Astrocyte (in vitro differentiated cells and primary cell): ENCODE measurements at places on chromosomes 5 and 9. TPM values are rescaled to one million over a fixed set of nuclear protein-coding genes. Genes with fewer than 3 reads are reported as not detected.

The ANKDD1B gene
- total RNA-seq: 0.41 and 0.59 TPM in 2 replicates

The GRM6 gene
- not detected in 2 replicates for total RNA-seq

The C7 gene
- total RNA-seq: 0.66 TPM in 1 of 2 replicates, not detected in the other

The ACTL7A gene
- total RNA-seq: not detected in 2 replicates

The PRRT1B gene
- total RNA-seq: not detected in 2 replicates

The NUP188 gene
- 40.4 and 45.6 TPM in 2 replicates for total RNA-seq

GRCh38 chr5:59628062-59628828 is 265.3 kb downstream of the PDE4D start:
- no peak for DNase-seq
- no peaks in the 10 kb centered on the region for H3K4me1 ChIP-seq
- H3K4me3 ChIP-seq: no peak overlapping the region

GRCh38 chr5:17012289-17012688 is 76.2 kb upstream of the MYO10 start:
- no peak overlapping the region for H3K4me3 ChIP-seq
- H3K27ac ChIP-seq: no peak overlapping the region
- peak; percentile 43 for DNase-seq
- H3K27me3 ChIP-seq: no peaks in the 10 kb centered on the region

GRCh38 chr5:97297704-97298091 is 114.7 kb upstream of the RIOK2 start:
- no peak overlapping the region for H3K27ac ChIP-seq
- DNase-seq: no peak
- no peaks in the 10 kb centered on the region for H3K27me3 ChIP-seq
- no peaks in the 10 kb centered on the region for H3K4me1 ChIP-seq

DNA sequence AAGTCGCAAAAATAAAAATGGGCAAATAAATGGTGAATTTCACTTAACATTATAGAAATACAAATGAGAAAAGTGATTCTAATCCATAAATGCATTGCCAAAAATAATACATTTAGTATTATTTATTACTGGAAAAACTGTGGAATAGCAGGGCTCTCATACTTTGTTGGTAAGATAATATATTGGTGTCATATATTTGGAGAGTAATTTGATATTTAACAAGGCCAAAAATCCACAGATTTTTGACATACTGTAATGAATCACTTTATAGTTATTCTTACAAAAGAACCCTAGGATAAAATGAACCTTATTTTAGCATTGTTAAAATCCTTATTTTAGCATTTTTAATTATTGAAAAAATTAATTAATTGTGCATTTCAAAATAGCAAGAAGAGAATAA is 397.2 kb upstream of the DAB2 start:
- no peak overlapping the region for H3K4me3 ChIP-seq
- no peak for DNase-seq
- no peaks in the 10 kb centered on the region for H3K36me3 ChIP-seq
- no peak overlapping the region for H3K27ac ChIP-seq

- H3K4me3 ChIP-seq: no peak overlapping the region
- DNase-seq: no peak
- H3K27ac ChIP-seq: no peak overlapping the region
- no peaks in the 10 kb centered on the region for H3K36me3 ChIP-seq
Measured at GRCh38 chr5:81779916-81780266, 29.0 kb upstream of the SSBP2 start.

GRCh38 chr9:98884849-98885248 is 58.9 kb upstream of the COL15A1 start:
- no peaks in the 10 kb centered on the region for H3K36me3 ChIP-seq
- H3K4me3 ChIP-seq: no peak overlapping the region
- H3K4me1 ChIP-seq: peaks cover 6% of the 10 kb centered on the region
- DNase-seq: no peak

- H3K36me3 ChIP-seq: no peaks in the 10 kb centered on the region
- H3K4me1 ChIP-seq: no peaks in the 10 kb centered on the region
- H3K4me3 ChIP-seq: no peak overlapping the region
- no peaks in the 10 kb centered on the region for H3K27me3 ChIP-seq
- DNase-seq: no peak
Measured at GRCh38 chr5:61340775-61341361, 8.8 kb downstream of the ZSWIM6 start.

DNA sequence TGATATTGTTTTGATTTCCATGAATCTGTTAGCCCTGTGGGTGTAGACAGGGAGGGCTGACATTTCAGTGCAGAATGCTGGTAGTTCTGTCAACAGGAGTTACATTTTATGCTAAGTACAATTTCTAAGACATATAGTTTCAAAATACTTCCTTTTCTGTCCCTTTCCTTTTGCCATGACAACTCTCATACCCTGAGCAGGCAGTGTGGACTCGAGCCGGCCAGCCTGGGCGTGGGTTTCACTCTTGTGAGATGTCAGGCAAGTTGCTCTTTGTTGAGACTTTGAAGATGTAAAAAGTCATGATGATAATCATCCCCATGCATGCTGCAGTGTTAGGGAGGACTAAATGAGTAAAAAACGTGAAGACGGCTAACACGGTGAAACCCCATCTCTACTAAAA is 197.9 kb downstream of the CFAP90 start:
- H3K27ac ChIP-seq: no peak overlapping the region
- H3K27me3 ChIP-seq: no peaks in the 10 kb centered on the region
- no peaks in the 10 kb centered on the region for H3K4me1 ChIP-seq
- no peaks in the 10 kb centered on the region for H3K36me3 ChIP-seq
- H3K4me3 ChIP-seq: no peak overlapping the region

DNA sequence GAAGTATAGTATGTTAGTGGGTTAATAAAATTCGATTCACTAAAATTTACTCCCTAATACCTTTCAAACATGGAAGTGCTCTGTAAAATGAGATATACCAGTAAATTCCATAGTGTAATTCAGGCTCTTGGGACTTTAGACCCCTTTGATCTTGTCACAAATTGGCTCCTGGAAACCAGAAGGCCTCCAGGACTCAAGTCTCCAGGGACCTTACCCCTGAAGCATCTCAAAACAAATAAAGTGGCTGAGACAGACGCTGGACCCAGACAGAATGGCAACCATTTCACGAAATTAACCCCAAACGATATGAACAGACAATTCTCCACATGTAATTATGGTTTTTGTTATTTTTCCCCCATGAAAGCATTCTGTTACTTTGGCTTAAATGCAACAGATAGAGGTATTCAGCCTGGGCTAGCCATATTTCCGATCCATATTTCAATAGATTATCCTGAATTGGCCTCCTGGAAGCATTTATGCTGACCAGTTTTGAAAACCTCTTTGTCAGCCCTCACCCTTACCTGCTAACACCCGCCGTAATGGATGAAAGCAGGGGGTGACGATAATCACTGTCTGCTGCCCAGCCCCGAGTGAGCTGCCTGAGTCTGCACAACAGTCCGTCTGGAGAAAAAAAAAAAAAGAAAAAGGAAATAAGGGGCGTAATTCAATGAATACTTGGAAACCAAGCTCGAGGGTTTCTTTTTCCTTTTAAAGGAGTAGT is 34.1 kb upstream of the EFNA5 start:
- no peaks in the 10 kb centered on the region for H3K36me3 ChIP-seq
- peak overlapping the region; percentile 38 for H3K4me3 ChIP-seq
- peak overlapping the region; percentile 3 for H3K27ac ChIP-seq
- H3K4me1 ChIP-seq: peaks cover 8% of the 10 kb centered on the region
- H3K27me3 ChIP-seq: no peaks in the 10 kb centered on the region
- peak; percentile 6 for DNase-seq

- no peak for DNase-seq
- no peaks in the 10 kb centered on the region for H3K27me3 ChIP-seq
- no peaks in the 10 kb centered on the region for H3K4me1 ChIP-seq
- no peak overlapping the region for H3K27ac ChIP-seq
- no peaks in the 10 kb centered on the region for H3K36me3 ChIP-seq
Measured at GRCh38 chr5:27450607-27451006, 412.2 kb upstream of the CDH9 start.

- H3K27ac ChIP-seq: no peak overlapping the region
- DNase-seq: no peak
- H3K27me3 ChIP-seq: no peaks in the 10 kb centered on the region
- H3K4me3 ChIP-seq: no peak overlapping the region
- H3K36me3 ChIP-seq: no peaks in the 10 kb centered on the region
- no peaks in the 10 kb centered on the region for H3K4me1 ChIP-seq
Measured at GRCh38 chr9:133387680-133388079, 11.5 kb downstream of the STKLD1 start.

DNA sequence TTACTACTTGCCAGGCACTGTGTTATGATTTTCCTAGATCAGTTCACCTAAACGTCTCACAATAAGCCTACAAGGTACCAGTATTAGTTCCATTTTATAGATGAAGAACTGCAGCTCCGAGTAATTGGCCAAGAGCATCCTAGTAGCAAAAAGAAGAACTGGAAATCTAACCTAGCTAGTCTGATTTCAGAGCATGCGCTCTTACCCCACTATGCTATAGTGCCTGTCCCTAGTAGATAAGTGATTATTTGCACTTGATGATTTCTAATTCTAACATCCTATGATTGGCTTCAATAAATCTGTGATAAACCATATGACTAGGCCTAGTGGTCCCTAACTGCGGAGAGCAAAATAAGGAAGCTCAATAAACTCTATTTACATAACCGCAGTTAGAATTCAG is 7.1 kb upstream of the PLAC8L1 start:
- no peaks in the 10 kb centered on the region for H3K4me1 ChIP-seq
- H3K36me3 ChIP-seq: peaks cover 19% of the 10 kb centered on the region
- DNase-seq: no peak
- H3K27ac ChIP-seq: no peak overlapping the region
- no peaks in the 10 kb centered on the region for H3K27me3 ChIP-seq
- H3K4me3 ChIP-seq: no peak overlapping the region

- H3K4me1 ChIP-seq: no peaks in the 10 kb centered on the region
- no peak overlapping the region for H3K4me3 ChIP-seq
- no peaks in the 10 kb centered on the region for H3K36me3 ChIP-seq
- DNase-seq: no peak
Measured at GRCh38 chr5:78473751-78474150, 113.3 kb downstream of the SCAMP1 start.

GRCh38 chr5:137724251-137724650 is 11.6 kb downstream of the KLHL3 start:
- no peak overlapping the region for H3K4me3 ChIP-seq
- DNase-seq: no peak
- no peaks in the 10 kb centered on the region for H3K4me1 ChIP-seq
- H3K36me3 ChIP-seq: no peaks in the 10 kb centered on the region

GRCh38 chr5:178213003-178213461 is 8.7 kb downstream of the HNRNPAB start:
- no peak for DNase-seq
- no peak overlapping the region for H3K4me3 ChIP-seq
- H3K36me3 ChIP-seq: peaks cover 76% of the 10 kb centered on the region
- H3K27me3 ChIP-seq: no peaks in the 10 kb centered on the region

DNA sequence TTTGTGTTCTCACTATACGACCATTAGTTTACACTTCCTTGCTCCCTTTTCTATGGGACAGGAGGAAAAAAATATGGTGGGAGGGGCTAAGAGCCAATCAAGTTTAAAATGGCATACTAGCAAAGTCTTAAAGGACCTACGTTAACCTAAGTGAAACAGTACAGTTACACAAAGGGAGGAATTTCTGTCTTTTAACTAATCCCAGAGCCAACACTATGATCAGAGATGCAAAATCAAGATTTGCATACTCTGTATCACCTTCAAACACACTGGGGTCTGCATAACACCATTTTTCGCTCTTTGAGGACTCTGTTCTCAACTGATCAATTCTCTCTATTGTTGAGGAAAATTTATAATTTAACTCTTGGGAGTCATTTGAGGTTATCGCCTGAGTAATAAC is 49.8 kb downstream of the ALDH1A1 start:
- no peak overlapping the region for H3K27ac ChIP-seq
- DNase-seq: no peak
- no peaks in the 10 kb centered on the region for H3K27me3 ChIP-seq
- H3K4me3 ChIP-seq: no peak overlapping the region

- no peaks in the 10 kb centered on the region for H3K36me3 ChIP-seq
- H3K27me3 ChIP-seq: no peaks in the 10 kb centered on the region
- no peaks in the 10 kb centered on the region for H3K4me1 ChIP-seq
- H3K4me3 ChIP-seq: no peak overlapping the region
Measured at GRCh38 chr5:152529440-152529839, 124.4 kb upstream of the NMUR2 start.

- peaks cover 12% of the 10 kb centered on the region for H3K4me1 ChIP-seq
- no peak for DNase-seq
- peak overlapping the region; percentile 65 for H3K4me3 ChIP-seq
- H3K27ac ChIP-seq: no peak overlapping the region
- peaks cover 4% of the 10 kb centered on the region for H3K27me3 ChIP-seq
Measured at GRCh38 chr5:77852068-77852513, 76.0 kb upstream of the TBCA start.

GRCh38 chr9:96618209-96619123 is 1.2 kb downstream of the CDC14B start:
- H3K27me3 ChIP-seq: no peaks in the 10 kb centered on the region
- peaks cover 8% of the 10 kb centered on the region for H3K4me1 ChIP-seq
- DNase-seq: no peak
- peak overlapping the region; percentile 37 for H3K27ac ChIP-seq
- H3K36me3 ChIP-seq: no peaks in the 10 kb centered on the region

GRCh38 chr9:97524424-97524823 is 23.0 kb downstream of the TMOD1 start:
- peaks cover 4% of the 10 kb centered on the region for H3K27me3 ChIP-seq
- no peak overlapping the region for H3K27ac ChIP-seq
- H3K4me3 ChIP-seq: no peak overlapping the region
- no peaks in the 10 kb centered on the region for H3K4me1 ChIP-seq

DNA sequence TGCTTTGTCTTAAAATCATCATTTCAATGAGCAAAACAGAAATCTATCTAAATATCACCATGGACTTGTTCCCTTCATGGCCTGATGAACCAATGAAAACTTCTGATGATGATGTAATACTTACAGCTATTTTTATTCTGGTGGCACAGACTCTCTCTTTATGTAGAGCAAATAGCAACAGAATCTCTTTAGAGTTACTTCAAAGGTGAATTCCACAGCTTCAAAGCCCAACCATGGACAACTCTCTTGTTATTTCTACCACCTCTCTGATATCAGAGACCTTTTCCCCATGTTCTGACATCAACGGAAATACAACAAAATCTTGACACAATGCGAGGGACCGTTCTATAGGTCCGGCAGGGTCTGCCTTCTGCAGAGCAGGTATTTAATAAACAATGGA is 70.1 kb downstream of the RETREG1 start:
- H3K27me3 ChIP-seq: no peaks in the 10 kb centered on the region
- H3K36me3 ChIP-seq: no peaks in the 10 kb centered on the region
- peak overlapping the region; percentile 48 for H3K27ac ChIP-seq

DNA sequence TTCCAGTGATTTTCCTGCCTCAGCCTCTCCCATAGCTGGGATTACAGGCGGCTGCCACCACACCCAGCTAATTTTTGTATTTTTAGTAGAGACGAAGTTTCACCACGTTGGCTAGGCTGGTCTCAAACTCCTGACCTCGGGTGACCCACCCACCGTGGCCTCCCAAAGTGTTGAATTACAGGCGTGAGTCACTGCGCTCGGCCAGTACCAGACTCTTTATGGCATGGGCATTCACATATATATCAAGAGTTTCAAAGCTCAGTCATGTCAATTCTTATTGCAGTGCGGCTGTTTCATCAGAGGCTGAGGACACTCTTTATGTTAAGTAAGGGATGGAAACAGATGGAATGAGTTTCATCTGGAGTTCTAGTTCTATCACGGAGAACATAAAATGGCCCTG is 315.2 kb upstream of the CDH6 start:
- no peaks in the 10 kb centered on the region for H3K36me3 ChIP-seq
- no peak overlapping the region for H3K4me3 ChIP-seq
- H3K4me1 ChIP-seq: no peaks in the 10 kb centered on the region
- no peak overlapping the region for H3K27ac ChIP-seq

- H3K4me3 ChIP-seq: no peak overlapping the region
- no peaks in the 10 kb centered on the region for H3K36me3 ChIP-seq
- H3K4me1 ChIP-seq: no peaks in the 10 kb centered on the region
- H3K27ac ChIP-seq: no peak overlapping the region
- H3K27me3 ChIP-seq: no peaks in the 10 kb centered on the region
Measured at GRCh38 chr9:82781921-82782392, 281.0 kb downstream of the RASEF start.
